ENCODE measurements at places on chromosomes 4 and X. TPM values are rescaled to one million over a fixed set of nuclear protein-coding genes. Genes with fewer than 3 reads are reported as not detected.

Gene MAGEA10
- not detected for total RNA-seq

DNA sequence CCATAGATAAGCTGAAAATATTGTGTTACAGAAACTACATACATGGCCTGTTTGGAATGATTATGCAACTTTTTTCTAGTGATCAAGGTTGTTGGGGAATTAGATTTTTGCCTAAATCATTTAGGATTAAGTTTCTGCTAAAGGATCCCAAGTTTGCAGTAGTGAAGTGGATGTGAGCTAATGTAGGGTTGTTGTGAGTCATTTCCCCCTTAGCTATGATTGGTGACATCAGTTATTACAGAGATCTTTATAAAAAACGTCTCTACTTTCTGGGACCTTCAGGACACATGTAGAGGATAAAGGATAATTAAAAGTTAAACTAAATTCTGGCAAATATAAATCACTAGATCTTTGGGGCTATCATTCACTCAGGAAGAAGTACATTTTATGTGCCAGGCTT is 133.3 kb downstream of the GATB start:
- DNase-seq, result no peak
- no peaks in the 10 kb centered on the region for H3K27me3 ChIP-seq
- no peak overlapping the region for H3K27ac ChIP-seq
- H3K4me1 ChIP-seq, result peaks cover 5% of the 10 kb centered on the region
- no peak overlapping the region for H3K4me3 ChIP-seq

- H3K27ac ChIP-seq, result no peak within 1 kb of the TSS
- no peaks in the 10 kb centered on the region for H3K36me3 ChIP-seq
- no peak for DNase-seq
- no peak within 1 kb of the TSS for H3K4me3 ChIP-seq
- H3K4me1 ChIP-seq, result no peaks in the 10 kb centered on the region
- no peaks in the 10 kb centered on the region for H3K27me3 ChIP-seq
These were observed at the start of gene DDX53 for GRCh38 chrX:22999696-23000223. DDX53 (plus strand) TSS chrX:22999960; CDS start chrX:23000058, 98 bp downstream.

DNA sequence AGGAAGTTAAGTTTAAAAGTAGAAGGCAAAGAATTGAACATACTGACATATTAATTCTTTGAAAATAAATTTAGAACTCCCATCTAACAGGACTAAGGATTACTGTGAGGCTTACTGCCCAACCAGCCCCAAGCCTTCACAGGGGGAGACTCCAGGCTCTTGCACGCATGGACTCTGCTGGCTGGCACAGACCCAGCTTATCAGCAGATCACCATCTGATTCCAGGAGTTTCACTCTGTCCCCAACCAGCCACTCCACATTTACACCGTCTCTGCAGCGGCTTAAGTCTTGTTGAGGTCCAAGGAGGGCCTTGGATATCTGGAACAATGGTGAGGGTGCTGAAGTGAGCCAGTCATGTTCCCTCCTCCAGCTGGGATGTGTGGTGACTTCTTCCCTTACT is 16.4 kb upstream of the OTUD4 start:
- H3K27me3 ChIP-seq, result no peaks in the 10 kb centered on the region
- no peaks in the 10 kb centered on the region for H3K4me1 ChIP-seq
- no peak for DNase-seq
- H3K4me3 ChIP-seq, result no peak overlapping the region
- no peak overlapping the region for H3K27ac ChIP-seq
- H3K36me3 ChIP-seq, result no peaks in the 10 kb centered on the region

Gene RS1
- not detected for total RNA-seq

- H3K4me1 ChIP-seq, result no peaks in the 10 kb centered on the region
- H3K4me3 ChIP-seq, result no peak overlapping the region
- no peak overlapping the region for H3K27ac ChIP-seq
- no peaks in the 10 kb centered on the region for H3K36me3 ChIP-seq
These were observed 13.2 kb upstream of the SOD3 start for GRCh38 chr4:24781999-24782745.

- no peaks in the 10 kb centered on the region for H3K36me3 ChIP-seq
- no peak overlapping the region for H3K4me3 ChIP-seq
- H3K4me1 ChIP-seq, result peaks cover 7% of the 10 kb centered on the region
- H3K27ac ChIP-seq, result no peak overlapping the region
These were observed 95.6 kb upstream of the METTL14 start for GRCh38 chr4:118589471-118590055.

DNA sequence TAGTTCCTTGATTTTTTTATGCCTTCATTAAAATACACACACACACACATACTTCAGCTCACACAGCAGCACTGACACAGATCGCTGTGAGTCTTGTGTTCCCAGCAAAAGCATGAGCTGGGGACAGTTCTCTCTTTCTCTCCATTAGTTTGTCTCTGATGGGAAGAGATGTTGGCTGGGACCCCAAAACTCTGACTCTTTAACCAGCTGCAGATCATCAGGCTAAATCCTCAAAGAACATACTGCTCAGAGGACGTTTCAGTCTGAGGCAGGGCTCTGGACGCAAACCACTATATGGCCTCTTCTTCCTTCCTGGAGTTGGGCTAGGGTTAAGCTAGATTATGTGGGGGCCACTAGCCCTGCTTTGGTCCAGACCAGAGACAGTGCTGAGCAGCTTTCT is 109.6 kb downstream of the NHSL2 start:
- peak; percentile 4 for DNase-seq
- no peak overlapping the region for H3K4me3 ChIP-seq

GRCh38 chr4:123535037-123535748 is 138.6 kb downstream of the SPRY1 start:
- no peak overlapping the region for H3K4me3 ChIP-seq
- no peak for DNase-seq
- no peaks in the 10 kb centered on the region for H3K36me3 ChIP-seq
- no peak overlapping the region for H3K27ac ChIP-seq
- H3K4me1 ChIP-seq, result no peaks in the 10 kb centered on the region

- H3K27ac ChIP-seq, result no peak overlapping the region
- H3K4me3 ChIP-seq, result no peak overlapping the region
- no peaks in the 10 kb centered on the region for H3K4me1 ChIP-seq
- H3K27me3 ChIP-seq, result no peaks in the 10 kb centered on the region
These were observed 77.5 kb downstream of the SNCA start for GRCh38 chr4:89759426-89759825.

GRCh38 chr4:159010100-159010499 is 92.8 kb upstream of the RAPGEF2 start:
- DNase-seq, result no peak
- H3K36me3 ChIP-seq, result no peaks in the 10 kb centered on the region
- H3K27me3 ChIP-seq, result no peaks in the 10 kb centered on the region
- H3K4me1 ChIP-seq, result peaks cover 3% of the 10 kb centered on the region
- H3K4me3 ChIP-seq, result no peak overlapping the region

Gene PDZD11
- 29.1 TPM for total RNA-seq

Gene KIF4A
- 35.7 TPM for total RNA-seq

DNA sequence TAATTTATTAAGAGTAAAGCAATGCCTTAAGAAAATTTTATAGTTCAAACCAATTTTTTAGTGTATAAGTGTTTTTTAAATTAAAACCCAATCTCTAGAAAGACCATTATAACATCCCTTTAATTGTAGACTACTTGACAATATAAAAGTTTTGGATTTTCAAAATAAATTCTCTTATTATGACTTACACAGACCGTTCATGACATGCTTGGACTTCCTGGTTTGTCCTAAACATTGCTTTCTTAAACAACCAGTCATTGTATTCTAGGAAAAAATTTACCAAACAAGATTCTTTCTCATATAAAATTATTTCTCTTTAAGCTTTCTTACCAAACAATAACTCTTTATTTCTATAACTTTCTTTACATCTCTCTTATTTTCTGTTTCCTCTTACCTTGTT is 49.0 kb upstream of the CXorf51A start:
- no peak overlapping the region for H3K4me3 ChIP-seq
- no peaks in the 10 kb centered on the region for H3K36me3 ChIP-seq
- no peak overlapping the region for H3K27ac ChIP-seq
- DNase-seq, result no peak
- no peaks in the 10 kb centered on the region for H3K27me3 ChIP-seq

Gene DCAF12L2
- total RNA-seq, result 0.99 TPM

Gene ARMCX4
- total RNA-seq, result 15.4 TPM

DNA sequence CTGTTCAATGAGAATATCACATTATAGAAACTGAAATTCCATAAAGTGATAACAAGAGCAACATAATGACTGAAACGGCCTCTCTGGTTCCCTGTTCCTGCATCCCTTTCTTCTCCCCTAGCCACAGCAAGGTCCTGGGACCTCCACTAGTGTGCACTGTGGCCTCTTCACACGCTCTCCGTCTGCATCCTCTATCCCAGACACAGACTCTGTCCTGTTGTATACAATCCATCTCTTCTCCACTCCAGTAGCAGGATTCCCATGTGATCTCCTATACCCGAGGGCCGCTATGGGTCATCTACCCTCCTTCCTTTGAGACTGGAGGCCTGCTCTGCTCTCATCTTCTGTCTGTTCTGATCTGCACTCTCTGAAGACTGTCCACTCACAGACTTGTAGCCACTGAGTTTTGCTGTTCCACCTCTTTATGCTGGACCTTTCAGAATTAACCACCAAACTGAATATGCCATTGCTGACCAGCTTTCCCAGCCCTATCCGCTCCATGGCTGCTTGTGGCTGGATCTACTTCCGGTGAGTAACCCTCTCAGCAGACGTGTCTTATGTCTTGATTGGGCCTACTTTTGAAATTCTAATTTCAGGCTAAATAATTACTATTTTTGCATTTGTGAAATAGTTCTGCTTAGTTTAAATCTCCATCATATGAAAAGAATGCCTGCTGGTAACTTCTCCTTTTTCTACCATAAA is 105.1 kb upstream of the NAP1L5 start:
- H3K4me3 ChIP-seq, result no peak overlapping the region
- no peaks in the 10 kb centered on the region for H3K36me3 ChIP-seq
- H3K27ac ChIP-seq, result no peak overlapping the region
- no peak for DNase-seq

- no peaks in the 10 kb centered on the region for H3K36me3 ChIP-seq
- H3K4me1 ChIP-seq, result no peaks in the 10 kb centered on the region
- no peak for DNase-seq
- H3K27ac ChIP-seq, result no peak overlapping the region
- no peak overlapping the region for H3K4me3 ChIP-seq
These were observed 61.2 kb downstream of the STK32B start for GRCh38 chr4:5112333-5113095.

DNA sequence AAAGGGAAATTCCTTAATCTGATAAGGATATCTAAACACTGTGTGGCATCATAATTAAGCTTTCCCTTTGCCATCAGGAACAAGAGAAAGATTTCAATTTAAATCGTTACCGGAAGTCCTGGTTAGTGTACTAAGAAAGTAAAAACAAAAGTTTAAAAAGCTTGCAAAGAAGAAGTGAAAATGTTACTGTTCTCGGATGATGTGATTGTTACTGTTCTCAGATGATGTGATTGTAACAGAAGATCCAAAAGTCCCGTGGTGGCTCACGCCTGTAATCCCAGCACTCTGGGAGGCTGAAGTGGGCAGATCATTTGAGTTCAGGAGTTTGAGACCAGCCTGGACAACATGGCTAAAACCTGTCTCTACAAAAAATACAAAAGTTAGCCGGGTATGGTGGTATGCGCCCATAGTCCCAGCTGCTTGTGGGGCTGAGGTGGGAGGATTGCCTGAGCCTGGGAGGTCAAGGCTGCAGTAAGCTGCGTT is 62.5 kb downstream of the RGS12 start:
- no peaks in the 10 kb centered on the region for H3K36me3 ChIP-seq
- H3K27ac ChIP-seq, result no peak overlapping the region
- H3K4me1 ChIP-seq, result no peaks in the 10 kb centered on the region
- DNase-seq, result no peak

Gene EGFL6
- 0.93 TPM for total RNA-seq

- no peaks in the 10 kb centered on the region for H3K4me1 ChIP-seq
- no peaks in the 10 kb centered on the region for H3K36me3 ChIP-seq
- DNase-seq, result no peak
- H3K27ac ChIP-seq, result no peak overlapping the region
These were observed 34.6 kb downstream of the FAM9C start for GRCh38 chrX:13009844-13010243.

- H3K4me1 ChIP-seq, result no peaks in the 10 kb centered on the region
- DNase-seq, result no peak
- H3K27me3 ChIP-seq, result no peaks in the 10 kb centered on the region
- no peaks in the 10 kb centered on the region for H3K36me3 ChIP-seq
- H3K4me3 ChIP-seq, result no peak overlapping the region
These were observed 1.9 kb upstream of the TCEAL1 start for GRCh38 chrX:103626855-103627254.

- H3K27me3 ChIP-seq, result no peaks in the 10 kb centered on the region
- H3K4me3 ChIP-seq, result no peak overlapping the region
- DNase-seq, result no peak
- no peaks in the 10 kb centered on the region for H3K36me3 ChIP-seq
- no peak overlapping the region for H3K27ac ChIP-seq
- no peaks in the 10 kb centered on the region for H3K4me1 ChIP-seq
These were observed 307.8 kb upstream of the DIPK2B start for GRCh38 chrX:45508454-45508853.

- no peaks in the 10 kb centered on the region for H3K36me3 ChIP-seq
- H3K4me1 ChIP-seq, result no peaks in the 10 kb centered on the region
These were observed 206.3 kb downstream of the ARHGAP24 start for GRCh38 chr4:85681221-85681657.

Gene TLR10
- total RNA-seq, result not detected

DNA sequence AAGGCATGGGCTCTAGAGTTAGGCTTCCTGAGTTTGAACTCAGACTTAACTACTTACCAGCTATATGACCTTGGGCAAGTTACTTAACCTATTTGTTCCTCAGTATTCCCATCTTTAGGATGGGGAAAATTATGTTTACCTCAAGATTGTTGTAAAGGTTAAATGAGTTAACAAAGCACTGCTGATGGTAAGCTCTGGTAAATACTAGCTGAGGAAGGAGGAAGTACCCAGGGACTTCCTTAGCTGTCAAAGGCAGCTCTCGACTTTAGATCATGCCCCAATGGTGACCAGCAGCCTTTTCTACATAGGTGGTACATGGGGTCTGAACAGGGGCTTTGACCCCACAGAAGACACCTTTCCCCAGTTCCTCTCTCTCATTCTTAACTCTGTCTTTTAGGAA is 20.1 kb downstream of the ATP7A start:
- DNase-seq, result no peak
- no peak overlapping the region for H3K27ac ChIP-seq
- no peaks in the 10 kb centered on the region for H3K27me3 ChIP-seq

GRCh38 chr4:475962-476361 is 23.0 kb downstream of the ZNF721 start:
- DNase-seq, result no peak
- H3K27ac ChIP-seq, result no peak overlapping the region
- no peaks in the 10 kb centered on the region for H3K27me3 ChIP-seq
- no peaks in the 10 kb centered on the region for H3K4me1 ChIP-seq

Gene LNX1
- total RNA-seq, result 3.1 TPM

DNA sequence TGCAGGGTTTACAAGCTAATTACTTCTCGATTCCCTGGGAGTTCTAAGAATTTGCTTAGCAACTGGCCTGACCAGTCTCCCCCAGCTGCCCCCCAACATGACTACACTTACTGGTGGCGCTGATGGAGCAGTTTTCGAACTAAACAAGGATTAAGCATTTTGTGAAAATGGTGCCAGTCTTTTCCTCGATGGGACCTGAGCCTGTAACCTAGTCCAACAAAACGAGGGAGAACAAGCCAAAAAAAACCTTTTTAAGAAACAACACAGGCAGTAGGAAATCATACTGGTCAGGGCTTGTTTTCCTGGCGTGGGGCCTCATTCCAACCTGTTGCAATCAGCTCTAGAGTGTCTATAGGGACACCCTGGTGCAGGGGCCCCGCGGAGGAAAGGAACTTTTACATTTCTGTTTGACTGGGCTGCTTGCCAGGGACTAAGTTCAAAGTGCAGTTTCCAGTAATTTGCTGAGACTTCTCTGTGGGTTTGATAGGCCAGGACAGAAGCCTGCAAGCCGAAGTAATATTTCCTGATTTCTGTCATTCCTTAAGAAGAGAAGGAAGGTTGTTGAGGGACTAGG is 158.7 kb downstream of the SPRY1 start:
- H3K4me3 ChIP-seq, result no peak overlapping the region
- DNase-seq, result no peak
- peaks cover 4% of the 10 kb centered on the region for H3K4me1 ChIP-seq
- H3K27me3 ChIP-seq, result no peaks in the 10 kb centered on the region
- H3K36me3 ChIP-seq, result no peaks in the 10 kb centered on the region
